ENCODE measurements at places on chromosomes 7 and 10.

- no peak for DNase-seq
Observed at GRCh38 chr10:15528859-15529239, 157.8 kb upstream of the FAM171A1 start.

- DNase-seq, result no peak
Observed at GRCh38 chr10:126628746-126629145, 41.7 kb downstream of the C10orf90 start.

DNA sequence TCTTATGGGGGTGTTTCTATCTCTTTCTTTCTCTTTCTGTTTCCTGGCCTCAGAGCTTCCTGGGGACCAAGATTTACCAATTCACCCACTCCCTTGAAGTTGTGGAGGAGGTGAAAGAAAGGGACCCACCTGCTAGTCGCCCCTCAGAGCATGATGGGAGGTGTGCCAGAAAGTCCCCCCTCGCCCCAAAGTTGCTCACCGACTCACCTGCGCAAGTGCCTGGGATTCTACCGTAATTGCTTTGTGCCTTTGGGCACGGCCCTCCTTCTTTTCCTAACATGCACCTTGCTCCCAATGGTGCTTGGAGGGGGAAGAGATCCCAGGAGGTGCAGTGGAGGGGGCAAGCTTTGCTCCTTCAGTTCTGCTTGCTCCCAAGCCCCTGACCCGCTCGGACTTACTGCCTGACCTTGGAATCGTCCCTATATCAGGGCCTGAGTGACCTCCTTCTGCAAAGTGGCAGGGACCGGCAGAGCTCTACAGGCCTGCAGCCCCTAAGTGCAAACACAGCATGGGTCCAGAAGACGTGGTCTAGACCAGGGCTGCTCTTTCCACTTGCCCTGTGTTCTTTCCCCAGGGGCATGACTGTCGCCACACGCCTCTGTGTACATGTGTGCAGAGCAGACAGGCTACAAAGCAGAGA lies 12.2 kb downstream of the AQP1 start:
- DNase-seq, result no peak

- no peak for DNase-seq
Observed at GRCh38 chr7:98329791-98330373, 48.4 kb downstream of the BRI3 start.

DNA sequence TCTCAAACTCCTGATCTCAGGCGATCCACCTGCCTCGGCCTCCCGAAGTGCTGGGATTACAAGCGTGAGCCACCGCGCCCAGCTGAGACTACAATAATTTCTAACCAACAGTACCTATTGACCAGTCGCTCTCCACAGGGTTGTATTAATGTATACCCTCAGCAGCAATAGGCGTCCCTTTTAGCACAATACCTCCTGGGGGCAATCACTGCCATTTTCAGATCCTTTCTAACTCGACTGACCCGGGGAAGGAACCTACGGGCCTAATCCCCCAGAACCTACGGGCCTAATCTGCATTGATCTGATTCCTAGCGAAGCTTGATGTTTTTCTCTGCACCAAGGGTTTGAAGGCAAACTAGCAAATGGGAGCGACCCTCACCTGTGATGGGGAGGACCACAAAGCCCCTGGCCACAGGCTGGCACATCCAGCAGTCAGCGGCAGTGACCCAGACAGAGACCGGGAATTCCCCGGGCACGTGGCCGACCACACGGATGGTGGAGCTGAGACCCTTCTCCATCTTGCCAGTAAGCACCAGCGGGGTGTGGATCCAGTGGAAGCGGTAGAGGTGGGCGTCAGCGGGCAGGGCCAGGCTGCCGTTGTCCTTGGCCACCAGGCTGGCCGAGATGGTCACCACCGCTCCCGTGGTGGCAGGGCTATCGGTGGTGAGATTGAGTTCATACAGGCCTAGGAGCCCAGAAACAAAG lies 6.9 kb downstream of the TMEM130 start:
- DNase-seq, result no peak

DNA sequence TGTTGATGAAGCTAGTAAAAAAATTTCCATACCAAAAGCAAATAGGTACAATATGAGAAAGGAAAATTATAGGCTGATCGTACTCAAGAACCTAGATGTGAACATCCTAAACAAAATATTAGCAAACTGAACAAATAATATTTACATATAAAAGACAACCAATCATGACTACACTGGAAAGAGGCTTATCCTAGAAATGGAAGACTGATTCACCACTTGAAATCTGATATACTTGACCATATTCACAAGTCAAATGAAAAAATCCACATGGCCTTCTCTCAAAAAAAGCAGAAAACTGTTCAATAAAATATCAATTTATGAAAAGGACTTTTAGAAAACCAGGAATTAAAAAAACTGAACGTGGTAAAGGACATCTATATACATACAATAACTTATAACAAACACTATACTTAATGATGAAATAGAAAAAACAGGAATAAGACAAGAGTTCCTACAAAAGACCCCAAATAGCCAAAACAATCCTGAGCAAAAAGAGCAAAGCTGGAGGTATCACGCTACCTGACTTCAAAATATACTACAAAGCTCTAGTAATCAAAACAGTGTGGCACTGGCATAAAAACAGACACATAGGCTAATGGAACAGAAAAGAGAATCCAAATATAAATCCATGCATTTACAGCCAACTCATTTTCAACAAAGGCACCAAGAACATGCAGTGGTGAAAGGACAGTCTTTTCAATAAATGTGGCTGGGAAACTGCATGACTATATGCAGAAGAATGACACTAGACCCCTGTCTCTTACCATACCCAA lies 29.2 kb upstream of the FAM180A start:
- DNase-seq, result no peak

GRCh38 chr10:38209332-38209731 lies 115.2 kb downstream of the ZNF37A start:
- no peak for DNase-seq

DNA sequence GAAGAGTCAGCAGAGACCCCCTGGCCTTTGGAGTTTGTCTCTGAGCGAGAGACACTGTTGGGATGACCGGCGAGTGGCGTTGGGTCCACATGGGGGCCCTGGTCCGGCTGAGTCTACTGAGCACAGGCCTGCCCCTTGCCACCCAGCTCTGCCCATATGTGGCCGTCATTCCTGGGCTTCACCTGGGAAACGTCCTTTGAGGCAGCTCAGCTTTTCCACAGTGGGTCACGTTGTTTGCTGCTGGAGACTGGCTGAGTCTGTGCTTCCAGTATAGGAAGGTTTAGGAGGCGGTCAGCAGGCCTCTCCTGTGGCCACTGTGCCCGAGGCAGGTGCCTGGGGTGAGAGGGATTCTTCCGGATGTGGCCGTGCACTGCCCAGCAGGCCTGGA lies 17.1 kb downstream of the ADAM8 start:
- DNase-seq, result no peak

DNA sequence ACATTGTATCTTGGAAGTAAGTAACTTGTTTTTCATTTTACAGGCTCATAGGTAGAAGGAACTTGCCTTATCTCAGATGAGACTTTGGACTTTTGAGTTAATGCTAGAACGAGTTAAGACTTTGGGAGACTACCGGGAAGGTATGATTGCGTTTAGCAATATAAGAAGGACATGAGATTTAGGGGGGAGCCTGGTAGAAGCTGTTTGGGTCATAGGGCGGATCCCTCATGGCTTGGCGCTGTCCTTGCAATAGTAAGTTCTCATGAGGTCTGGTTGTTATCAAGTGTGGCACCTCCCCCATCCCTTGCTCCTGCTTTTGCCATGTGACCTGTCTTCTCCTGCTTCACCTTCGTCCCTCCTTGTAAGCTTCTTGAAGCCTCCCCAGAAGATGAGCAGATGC lies 110.3 kb downstream of the MKX start:
- no peak for DNase-seq

- DNase-seq, result peak; percentile 42
Observed at GRCh38 chr10:118754229-118754555, 578 bp downstream of the CACUL1 start.

DNA sequence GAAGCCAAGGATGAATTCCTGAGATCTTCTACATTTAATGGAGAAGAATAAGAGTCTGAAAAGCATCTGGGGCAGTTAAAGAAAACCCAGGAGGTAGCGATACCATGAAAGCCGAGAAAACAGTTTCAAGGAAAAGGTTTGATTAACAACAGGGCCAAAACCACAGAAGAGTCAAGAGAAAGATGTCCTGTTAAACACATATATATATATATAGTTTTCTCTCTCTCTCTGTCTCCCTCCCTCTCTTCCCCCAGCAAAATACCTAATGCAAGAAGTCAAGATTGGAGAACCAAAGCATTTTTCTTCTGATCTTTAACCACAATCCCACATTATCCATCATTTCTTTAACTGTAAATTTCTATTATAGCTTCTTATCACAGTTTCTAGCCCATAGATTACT lies 261.4 kb downstream of the SNX13 start:
- DNase-seq, result no peak

GRCh38 chr7:116650436-116650835 lies 21.6 kb upstream of the MET start:
- no peak for DNase-seq

DNA sequence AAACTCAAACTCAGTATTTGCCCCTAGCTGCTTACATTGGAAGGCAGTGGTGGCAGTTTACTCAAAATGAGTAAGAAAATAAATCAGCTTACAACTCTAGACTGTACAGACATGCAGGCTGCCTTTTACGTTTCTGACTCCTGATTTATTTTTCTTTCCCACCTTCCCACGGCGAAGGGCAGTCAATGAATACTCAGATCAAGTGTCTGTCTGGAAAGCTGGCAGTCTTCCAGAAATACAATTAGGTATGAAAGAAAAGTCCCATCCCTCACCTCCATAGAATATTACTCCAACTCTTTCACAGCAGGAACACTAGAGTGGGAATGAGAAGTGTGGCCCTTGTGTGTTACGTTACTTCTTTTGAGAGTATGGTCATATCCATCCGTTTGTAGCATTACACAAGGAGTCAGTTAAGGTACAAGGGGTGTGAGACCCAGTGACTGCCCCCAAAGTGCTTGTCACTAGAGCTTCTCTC lies 1.3 kb upstream of the PAPSS2 start:
- DNase-seq, result no peak

DNA sequence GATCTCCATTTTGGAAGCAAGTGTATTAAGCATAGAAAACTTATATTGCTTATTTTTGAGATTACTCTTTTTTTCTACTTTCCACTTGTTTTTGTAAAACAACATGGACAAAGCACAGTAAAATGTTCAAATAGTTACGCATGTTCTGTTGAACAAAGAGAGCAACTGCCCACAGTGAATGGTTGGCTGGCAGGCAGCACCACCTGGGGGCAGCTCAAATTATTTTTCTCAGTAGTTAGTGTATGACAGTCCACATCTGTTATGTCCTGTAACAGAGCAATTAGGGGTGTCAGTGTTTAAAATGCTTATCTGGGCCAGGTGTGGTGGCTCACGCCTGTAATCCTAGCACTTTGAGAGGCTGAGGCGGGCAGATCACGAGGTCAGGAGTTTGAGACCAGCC lies 46.1 kb upstream of the CACUL1 start:
- DNase-seq, result peak; percentile 13

GRCh38 chr10:77837248-77837924 lies 89.2 kb downstream of the DLG5 start:
- DNase-seq, result peak; percentile 82

DNA sequence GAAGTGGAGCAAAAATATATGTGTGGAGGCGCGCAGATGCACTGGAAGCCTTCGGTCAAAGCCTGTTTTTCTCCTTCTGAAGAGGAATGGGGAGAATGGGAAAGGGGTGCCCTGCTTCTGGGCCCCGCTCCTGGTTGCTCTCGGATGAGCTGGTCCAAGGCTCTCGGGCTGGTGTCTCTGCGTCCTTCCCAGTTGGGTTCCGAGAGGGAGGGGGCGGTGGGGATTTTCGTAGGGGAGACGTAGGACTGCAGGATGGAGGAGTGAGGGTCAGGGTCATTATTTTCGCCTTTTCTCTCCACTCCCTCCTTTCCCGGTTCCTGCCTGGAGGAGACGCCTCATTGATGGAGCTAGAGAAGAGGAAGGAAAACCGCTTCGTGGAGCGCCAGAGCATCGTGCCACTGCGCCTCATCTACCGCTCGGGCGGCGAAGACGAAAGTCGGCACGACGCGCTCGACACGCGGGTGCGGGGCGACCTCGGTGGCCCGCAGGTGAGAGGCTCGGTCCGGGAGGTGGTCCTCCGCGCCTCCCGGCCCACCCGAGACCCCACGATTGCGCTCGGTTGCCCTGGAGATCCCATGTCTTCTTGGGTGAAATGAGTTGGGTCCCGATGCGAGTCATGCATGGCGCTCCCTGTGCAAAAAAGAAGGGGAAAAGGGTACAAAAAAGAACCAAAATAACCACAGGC lies 790 bp downstream of the ADAM22 start:
- DNase-seq, result peak; percentile 31

DNA sequence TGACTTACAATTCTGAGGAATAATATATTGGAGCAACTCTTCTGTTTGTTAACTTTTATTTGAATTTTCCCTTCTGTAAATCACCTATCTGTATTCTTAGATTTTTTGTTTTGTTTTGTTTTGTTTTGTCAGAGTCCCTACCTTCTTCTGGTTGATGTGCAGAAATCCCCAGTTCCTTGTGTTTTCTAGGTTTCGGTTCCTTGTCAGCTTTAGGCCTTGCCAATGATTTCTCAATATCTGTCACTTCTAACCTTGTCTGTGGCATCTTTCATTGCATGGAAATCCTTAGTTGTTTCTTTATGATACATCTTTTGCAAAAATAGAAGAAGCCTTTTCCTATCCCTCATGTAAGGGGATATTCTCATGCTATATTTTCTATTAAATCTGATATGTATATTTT lies 21.7 kb upstream of the ST8SIA6 start:
- DNase-seq, result no peak

- no peak for DNase-seq
Observed at GRCh38 chr10:56095506-56096225, 265.4 kb downstream of the ZWINT start.

DNA sequence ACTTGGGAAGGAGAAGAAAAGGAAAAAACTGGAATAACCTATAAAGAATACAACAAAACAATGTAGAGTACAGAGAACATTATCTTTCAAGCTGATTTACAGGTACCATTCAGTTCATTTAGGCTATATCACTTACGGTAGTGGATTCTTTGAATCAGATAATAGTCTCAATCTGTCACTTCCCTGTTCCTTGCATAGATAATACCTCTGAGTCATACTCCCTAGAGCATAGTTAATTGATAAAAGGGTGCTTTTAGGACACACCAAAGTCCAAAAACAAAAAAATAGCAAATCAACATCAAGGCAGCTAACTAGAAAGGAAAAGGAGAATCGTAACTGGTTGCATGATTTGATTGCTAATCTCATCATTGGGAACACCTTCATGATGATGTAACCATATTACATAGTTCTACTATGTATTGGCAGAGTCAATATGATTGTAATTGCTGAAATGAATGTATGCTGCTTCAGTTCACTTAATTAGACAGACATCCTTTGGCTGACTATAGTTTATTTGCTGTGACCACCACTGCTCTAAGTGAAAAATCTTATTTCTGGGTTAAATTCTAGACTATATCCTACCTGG lies 844.4 kb downstream of the GATA3 start:
- DNase-seq, result no peak

DNA sequence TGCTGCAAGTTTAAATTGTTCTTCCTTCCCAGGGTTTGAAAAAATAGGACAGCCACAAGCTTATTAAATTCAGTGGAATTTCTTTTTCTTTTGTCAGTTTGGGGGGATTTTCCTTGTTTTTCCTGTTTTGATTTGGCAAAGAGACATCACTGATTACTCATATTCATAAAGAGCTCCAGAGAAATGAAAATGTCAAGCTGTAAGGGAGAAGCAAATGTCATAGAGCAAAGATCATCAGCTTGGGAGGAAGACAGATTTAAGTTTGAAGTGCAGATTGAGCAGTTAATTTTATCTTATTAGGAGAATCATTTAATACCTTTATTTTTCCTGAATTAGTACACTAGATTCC lies 255.8 kb upstream of the PHYHIPL start:
- DNase-seq, result no peak

- DNase-seq, result no peak
Observed at GRCh38 chr7:106060394-106060920, 51.7 kb downstream of the SYPL1 start.

Measured in activated CD4-positive, alpha-beta T cell treated with anti-CD3 and anti-CD28 coated beads for 48 hours (primary cell).